ENCODE measurements at places on chromosomes 2 and 18.
A peak's percentile ranks its signal among the peaks of the same experiment; 100 is the strongest.

- DNase-seq: no peak
- no peak overlapping the region for H3K4me3 ChIP-seq
- H3K27me3 ChIP-seq: no peaks in the 10 kb centered on the region
- H3K4me1 ChIP-seq: no peaks in the 10 kb centered on the region
- no peak overlapping the region for H3K27ac ChIP-seq
- no peaks in the 10 kb centered on the region for H3K36me3 ChIP-seq
Measured at GRCh38 chr2:237412988-237413776, 782 bp downstream of the COL6A3 start.

DNA sequence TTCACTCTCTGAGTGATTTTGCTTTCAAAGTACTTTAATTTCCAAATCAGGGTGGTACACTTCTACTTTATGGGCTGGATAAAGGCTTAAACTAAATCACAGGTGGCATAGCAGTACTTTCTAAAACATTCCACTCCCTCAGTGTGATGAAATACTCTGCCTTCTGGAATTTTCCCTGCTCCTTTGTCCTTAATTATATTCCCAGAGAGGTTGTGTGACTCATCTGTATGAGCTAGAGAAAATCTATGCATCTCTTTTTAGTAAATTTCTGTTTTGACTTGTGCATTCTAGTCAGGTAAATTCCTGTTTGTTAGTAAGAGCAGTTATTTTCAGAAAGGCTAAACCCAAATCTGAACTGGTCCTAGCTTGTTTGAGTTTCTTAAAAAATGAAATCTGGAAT is 29.0 kb upstream of the PLA2R1 start:
- no peak for DNase-seq
- H3K27me3 ChIP-seq: peaks cover 6% of the 10 kb centered on the region
- H3K4me3 ChIP-seq: no peak overlapping the region
- H3K27ac ChIP-seq: no peak overlapping the region
- H3K4me1 ChIP-seq: no peaks in the 10 kb centered on the region
- no peaks in the 10 kb centered on the region for H3K36me3 ChIP-seq

GRCh38 chr2:33531549-33532059 is 55.2 kb downstream of the RASGRP3 start:
- H3K4me3 ChIP-seq: peak overlapping the region; percentile 56
- peaks cover 64% of the 10 kb centered on the region for H3K4me1 ChIP-seq
- peak overlapping the region; percentile 99 for H3K27ac ChIP-seq
- peaks cover 50% of the 10 kb centered on the region for H3K36me3 ChIP-seq
- H3K27me3 ChIP-seq: no peaks in the 10 kb centered on the region

- H3K36me3 ChIP-seq: no peaks in the 10 kb centered on the region
- H3K4me1 ChIP-seq: peaks cover 24% of the 10 kb centered on the region
- no peak overlapping the region for H3K4me3 ChIP-seq
- DNase-seq: no peak
- no peak overlapping the region for H3K27ac ChIP-seq
Measured at GRCh38 chr2:176095421-176095820, 2.9 kb downstream of the HOXD13 start.

DNA sequence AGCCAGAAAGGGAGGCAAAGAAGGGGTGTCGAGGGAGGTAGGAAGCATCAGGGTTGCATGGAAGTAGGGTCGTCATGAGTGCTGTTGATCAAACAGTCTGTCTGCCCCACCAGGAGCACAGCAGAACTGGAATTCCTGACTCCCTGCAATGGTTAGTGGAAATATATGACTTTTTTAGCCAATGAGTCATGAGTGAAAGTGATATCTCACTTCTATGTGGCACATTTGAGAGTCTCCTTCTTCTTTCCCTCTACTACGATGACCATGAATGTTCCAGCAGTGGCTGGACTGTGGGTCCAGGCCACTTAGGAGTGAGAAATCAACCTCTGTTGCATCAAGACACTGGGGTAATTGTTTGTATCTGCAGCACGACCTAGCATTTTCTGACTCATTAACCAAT is 199.5 kb downstream of the TTC32 start:
- no peak overlapping the region for H3K27ac ChIP-seq
- DNase-seq: no peak
- H3K27me3 ChIP-seq: no peaks in the 10 kb centered on the region
- no peaks in the 10 kb centered on the region for H3K4me1 ChIP-seq
- H3K36me3 ChIP-seq: no peaks in the 10 kb centered on the region

DNA sequence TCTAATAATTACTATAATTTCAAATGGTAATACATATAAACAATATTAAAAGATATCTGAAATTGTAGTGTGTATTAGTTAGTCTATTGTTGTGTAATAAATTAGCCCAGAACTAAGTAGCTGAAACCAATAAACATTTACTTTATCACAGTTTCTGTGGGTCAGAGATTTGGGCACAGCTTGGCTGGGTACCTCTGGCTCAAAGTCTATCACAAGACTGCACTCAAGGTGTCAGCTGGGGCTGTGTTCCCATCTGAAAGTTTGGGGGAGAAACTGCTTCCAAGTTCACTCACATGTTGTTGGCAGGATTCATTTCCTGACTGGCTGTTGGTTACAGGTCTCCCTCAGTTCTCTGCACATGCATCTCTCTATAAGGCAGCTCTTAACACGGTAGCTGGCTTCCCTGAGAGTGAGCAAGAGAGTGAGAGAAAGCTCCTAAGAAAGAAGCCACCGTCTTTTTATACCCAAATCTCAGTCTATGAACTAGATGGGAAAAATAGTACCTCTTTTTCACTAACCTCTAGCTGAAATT is 25.6 kb upstream of the WIPF1 start:
- no peak overlapping the region for H3K4me3 ChIP-seq
- H3K36me3 ChIP-seq: peaks cover 63% of the 10 kb centered on the region
- DNase-seq: no peak
- peaks cover 73% of the 10 kb centered on the region for H3K4me1 ChIP-seq

DNA sequence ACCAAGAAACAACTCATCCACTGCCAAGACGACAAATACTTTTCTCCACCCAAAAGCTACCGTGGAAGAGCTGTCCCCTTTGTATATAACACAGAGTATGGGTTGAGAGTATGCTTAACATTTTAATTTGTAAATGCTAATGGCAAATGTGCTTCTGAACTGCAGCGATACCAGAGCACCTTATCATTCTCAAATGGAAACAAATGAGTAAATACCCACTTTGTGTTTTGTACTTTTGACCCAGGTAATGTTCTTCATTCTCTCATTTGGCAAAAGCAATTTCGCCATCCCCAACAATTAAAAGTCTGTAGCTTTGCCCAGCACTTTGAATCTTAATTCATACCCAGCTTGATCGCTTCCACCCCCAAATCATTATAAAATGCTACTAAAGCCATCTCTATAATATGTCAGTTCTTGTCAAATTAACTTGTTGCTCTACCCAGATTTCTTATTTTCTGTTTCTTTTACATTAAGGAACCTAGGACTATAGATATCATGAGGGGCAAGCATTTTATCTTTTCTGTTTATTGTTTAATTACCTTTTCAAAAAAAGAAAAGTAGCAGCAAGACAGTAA is 6.2 kb upstream of the POU3F3 start:
- DNase-seq: no peak
- H3K36me3 ChIP-seq: no peaks in the 10 kb centered on the region

DNA sequence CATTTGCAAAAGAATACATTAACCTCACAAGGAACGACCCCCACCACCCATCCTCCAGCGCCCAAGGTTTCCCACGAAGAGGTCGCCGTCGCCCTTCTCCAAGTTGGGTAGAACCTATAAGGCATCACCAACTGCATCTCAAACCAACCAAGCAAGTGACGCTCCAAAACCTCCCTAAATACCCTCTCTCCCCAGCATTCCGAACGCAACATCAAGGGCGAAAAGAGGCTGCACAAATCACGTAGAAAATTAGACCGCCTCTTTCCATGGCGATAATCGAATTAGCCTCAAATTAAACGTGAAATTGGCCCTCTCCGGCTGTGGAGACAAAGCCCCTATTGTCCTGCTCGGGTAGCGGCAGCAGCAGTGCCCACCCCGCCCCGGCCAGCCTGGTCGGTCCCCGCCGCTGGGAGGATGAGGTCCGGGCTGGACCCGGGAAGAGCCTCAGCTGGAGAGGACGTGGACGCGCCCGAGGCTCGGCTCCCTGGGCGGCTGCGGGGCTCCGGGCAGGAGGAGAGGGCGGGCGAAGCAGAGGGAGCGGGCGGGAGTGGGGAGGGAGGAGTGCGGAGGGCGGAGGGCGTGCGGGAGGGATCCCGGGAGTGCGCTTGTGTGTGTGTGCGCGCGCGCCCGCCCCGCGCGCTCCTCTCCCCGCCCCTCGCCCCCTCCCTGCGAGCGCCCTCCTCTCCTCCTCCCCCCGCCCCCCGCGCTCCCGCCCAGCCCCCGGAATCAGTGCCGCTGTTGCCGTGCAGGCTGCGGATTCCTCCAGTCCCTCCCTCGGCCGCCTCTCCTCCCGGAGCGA is at the start of gene SPTBN1:
SPTBN1 (plus strand) TSS at position 765 of the 799 bp plus-strand sequence. CDS start 70,092 bp downstream, outside the sequence.
- H3K27me3 ChIP-seq: peaks cover 29% of the 10 kb centered on the region
- peak; percentile 37 for DNase-seq
- H3K27ac ChIP-seq: no peak within 1 kb of the TSS
- H3K4me1 ChIP-seq: peaks cover 26% of the 10 kb centered on the region
- H3K4me3 ChIP-seq: peak within 1 kb of the TSS; percentile 70
- no peaks in the 10 kb centered on the region for H3K36me3 ChIP-seq

DNA sequence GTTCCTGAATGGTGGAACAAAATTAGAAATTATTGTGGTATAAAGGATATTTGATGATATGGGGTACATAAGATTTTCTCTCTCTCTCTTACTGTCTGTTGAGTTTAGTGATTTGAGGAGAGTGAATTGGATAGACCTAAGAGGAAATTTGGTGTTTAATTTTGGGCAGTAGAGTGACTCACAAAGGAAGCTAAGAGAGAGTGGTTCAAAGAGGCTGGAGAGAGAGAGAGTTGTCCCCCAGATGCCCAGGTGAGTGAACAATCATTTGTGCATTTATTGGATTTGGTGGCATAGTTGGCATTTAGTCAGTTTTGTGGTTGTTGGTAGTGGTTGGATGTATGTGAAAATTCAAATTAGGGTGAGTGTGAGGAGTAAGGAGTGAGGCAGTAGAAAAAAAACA is 56.8 kb downstream of the GPD2 start:
- no peak for DNase-seq
- H3K4me1 ChIP-seq: no peaks in the 10 kb centered on the region
- no peaks in the 10 kb centered on the region for H3K36me3 ChIP-seq
